ENCODE measurements at places on chromosomes 1 and 21. TPM values are rescaled to one million over a fixed set of nuclear protein-coding genes. Genes with fewer than 3 reads are reported as not detected.

DNA sequence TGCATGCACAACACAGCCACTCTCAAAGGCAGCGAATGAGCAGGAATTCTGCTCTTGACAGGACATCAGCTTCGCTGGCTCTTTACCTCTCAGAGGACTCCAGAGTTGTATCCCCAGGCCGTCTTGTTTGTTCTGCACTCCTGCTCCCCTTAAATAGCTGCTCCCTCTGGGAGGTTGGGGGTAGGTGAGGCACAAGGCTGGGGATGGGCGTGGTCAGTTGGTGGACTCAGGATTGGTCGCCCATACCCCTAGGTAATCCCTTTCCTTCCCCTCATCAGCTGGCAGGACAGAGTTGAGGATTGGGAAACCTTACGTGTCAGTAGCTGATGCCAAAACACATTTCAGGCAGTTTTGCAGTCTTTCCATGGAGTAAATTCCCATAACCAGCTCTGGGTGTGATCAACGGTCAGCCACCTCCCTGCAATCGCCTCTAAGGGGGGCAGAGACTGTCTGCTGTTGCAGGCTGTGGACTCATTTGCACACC lies at the start of gene PLA2G2A:
TSS of gene PLA2G2A (minus strand) at position 125 of the 484 bp plus-strand sequence. CDS start 845 bp downstream, outside the sequence.
- DNase-seq = no peak

- no peak for DNase-seq
These were observed 35.7 kb upstream of the AGL start for GRCh38 chr1:99814373-99814900.

DNA sequence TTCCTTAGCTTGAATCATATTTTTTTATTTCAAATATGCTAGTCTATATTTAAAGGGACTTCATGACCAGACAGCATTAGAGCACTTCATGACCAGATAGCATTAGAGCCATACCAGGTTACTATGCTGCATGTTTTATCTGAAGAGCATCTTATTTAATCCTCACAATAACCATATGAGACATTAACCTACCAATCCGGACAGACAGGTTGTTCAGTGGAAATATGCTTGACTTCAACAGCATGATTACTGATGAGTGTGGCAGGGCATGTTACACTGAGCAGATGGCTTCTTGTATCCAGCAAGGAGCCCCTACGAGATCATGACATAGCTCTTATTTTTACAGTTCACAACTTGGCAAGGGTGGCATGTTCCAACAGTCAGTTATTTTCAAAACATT lies 85.0 kb upstream of the KCTD3 start:
- no peak for DNase-seq

GRCh38 chr1:182601416-182601786 lies 2.8 kb downstream of the RGS16 start:
- DNase-seq = peak; percentile 61

- DNase-seq = peak; percentile 73
These were observed 297.0 kb downstream of the GPATCH2 start for GRCh38 chr1:217333939-217334338.

- no peak for DNase-seq
These were observed 1.7 kb downstream of the CDC14A start for GRCh38 chr1:100353988-100354387.

DNA sequence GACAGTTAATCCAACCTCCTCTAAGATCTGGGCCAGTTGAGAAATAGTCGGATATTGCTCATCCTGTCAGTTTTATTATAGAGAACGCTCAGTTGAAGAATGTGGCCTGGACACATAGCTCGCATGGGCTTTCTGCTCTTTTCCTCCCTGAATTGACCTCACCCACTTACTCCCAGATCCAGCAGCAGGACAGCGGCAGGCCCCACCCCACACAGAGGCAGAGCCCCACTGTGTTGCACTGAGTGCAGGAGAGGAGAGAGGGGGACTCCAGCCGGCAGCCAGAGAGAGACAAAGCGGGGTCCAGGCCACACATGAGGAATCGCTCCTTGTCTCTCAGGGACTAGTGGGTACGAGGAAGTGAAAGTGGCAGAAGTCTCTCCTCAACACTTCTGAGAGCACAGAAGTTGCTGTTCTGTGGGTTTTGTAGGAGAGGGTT lies 78.6 kb downstream of the LAMC1 start:
- no peak for DNase-seq

GRCh38 chr1:7493711-7494454 lies 277.2 kb upstream of the VAMP3 start:
- DNase-seq = no peak

- DNase-seq = no peak
These were observed 6.7 kb upstream of the VSIG8 start for GRCh38 chr1:159869173-159869572.

DNA sequence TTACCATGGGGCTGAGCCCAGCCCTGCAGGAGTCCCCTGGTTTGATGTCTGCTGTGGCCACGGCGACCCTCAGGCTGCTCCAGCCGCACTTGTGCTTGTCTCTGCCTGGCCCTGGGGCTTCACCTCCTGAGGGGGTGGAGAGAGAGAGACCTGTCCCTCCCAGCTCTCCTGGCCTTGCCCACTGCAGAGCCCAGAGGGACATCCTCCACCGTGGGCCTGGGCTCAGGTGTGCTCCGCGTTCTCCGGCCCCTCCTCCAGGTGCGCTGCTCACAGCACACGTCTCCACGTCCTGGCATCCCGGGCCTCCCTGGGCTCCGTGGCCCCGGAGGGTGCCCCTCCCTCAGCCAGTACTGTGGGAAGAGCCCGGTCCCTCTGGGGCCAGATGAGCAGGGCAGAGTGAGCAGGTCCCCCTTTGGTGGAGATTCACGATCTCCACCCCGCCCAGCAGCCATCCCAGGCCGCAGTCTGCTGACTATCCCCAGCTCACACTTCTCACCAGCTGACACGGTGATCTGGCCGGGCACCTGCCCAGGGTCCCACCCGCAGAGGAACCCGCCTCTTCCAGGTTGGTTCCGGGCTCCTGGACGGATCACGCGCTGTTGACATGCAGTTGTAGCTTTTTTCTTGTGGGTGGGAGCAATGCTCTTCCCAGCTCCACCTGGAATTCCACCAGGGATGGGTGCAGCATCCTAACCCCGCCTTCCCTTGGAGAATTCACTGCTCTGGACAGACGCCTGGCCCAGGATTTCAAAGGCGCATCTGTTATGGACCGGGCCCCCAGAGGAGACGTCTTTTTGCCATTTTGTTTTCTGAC lies 41.8 kb upstream of the POFUT2 start:
- DNase-seq = no peak

DNA sequence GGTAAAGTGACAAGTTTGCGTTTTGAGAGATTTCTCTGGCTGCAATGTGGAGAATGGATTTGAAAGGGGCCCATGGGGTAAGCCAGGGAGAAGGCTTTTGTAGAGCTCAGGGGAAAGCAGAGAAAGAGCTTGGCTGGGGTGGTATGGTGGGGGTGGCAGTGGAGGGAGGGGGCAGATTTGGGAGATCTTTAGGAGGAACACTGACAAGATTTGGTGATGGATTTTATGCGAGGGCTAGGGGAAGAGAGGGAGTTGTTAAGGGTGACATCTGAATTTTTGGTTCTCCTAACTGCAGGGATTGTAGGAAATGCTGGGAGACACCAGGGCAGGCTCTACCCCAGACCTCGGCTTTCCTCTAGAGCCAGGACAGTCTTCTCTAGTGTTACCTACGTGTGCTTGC lies 108.7 kb upstream of the ZNF678 start:
- DNase-seq = no peak

- DNase-seq = peak; percentile 61
These were observed 16.5 kb downstream of the ZNF697 start for GRCh38 chr1:119631433-119632102.

DNA sequence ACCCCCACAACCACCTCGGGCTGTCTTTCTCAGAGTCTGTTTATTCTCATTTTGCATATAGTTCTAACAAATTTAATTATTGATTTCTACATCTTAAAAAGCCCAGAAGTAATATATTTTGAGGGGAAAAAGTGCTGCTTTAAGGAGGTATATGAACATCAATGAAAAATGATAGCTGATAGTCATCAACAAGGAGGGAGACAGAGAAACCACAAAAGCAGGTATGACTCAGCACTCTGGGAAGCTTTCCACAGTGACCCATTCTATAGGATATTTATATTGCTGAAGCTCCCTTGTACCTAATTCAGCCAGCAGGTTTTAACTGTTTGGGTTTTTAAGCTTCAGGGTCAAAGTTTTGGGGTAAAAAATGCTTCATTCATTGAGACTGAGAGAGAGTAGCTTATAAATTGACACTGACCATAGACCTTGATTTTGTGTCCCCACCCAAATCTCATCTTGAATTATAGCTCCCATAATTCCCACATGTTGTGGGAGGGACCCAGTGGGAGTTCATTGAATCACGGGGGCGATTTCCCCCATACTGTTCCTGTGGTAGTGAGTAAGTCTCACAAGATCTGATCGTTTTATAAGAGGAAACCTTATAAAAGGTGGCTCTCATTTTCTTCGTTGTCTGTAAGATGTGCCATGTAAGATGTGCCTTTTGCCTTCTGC lies 27.4 kb downstream of the VANGL1 start:
- DNase-seq = no peak

DNA sequence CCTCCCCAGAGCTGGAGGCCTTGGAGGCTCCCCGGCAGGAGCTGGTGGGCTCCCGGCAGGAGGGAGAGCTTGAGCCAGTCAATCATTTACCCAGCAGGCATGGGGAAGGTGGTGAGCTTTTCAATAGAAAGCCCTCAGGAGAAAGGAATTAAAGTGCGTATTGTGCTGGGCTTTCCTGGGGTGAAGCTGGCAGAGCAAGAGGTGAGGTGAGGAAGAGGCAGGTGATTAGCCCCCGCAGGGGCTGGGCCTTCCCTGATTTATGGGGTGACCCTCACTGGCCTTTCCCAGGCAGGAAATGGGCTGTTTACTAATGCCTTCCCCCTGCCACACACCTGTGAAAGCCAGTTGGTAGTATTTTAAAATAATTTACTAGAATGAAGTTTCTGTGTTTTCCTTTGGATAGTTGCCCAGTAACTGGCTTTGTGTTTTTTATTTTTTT lies 25.8 kb downstream of the CLDN14 start:
- no peak for DNase-seq

GRCh38 chr1:154973344-154974101 lies 958 bp upstream of the CKS1B start:
- DNase-seq = peak; percentile 100

GRCh38 chr1:46174448-46175231 lies at the start of gene TSPAN1:
TSS of gene TSPAN1 (plus strand) at chr1:46175087. CDS start at chr1:46181108, 6,021 bp downstream.
- no peak for DNase-seq

GRCh38 chr1:30840904-30841598 lies 67.5 kb downstream of the SDC3 start:
- no peak for DNase-seq

- no peak for DNase-seq
These were observed 91.7 kb downstream of the WDR4 start for GRCh38 chr21:42787613-42788012.

DNA sequence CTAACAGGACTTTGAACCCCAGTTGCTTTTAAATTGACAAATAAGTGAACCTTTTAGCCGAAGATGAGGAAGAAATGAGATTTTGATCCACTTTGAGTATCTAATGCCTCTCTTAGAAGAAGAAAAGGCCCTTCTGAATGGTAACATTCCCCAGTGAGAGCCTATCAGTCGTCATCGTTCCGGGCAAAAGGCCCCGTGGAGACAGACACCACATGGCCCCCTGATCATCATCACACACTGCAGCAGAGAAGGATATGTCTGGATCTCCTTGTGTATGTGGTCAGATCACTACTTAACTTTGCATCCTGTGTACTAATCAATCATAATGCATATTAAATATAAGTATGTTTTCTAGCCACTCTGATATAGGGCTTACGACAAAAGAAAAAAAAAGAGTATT lies 87.3 kb upstream of the SMYD2 start:
- DNase-seq = no peak

OR2M3 gene
- not detected for total RNA-seq

FMOD gene
- total RNA-seq = 0.05 TPM

TTC39A gene
- total RNA-seq = 8.4 TPM

S100A7 gene
- total RNA-seq = not detected

SLC45A3 gene
- 14.8 TPM for total RNA-seq

TBX15 gene
- 0.09 TPM for total RNA-seq

PSMD4 gene
- 202 TPM for total RNA-seq

IL24 gene
- not detected for total RNA-seq

DDI2 gene
- total RNA-seq = 33.8 TPM

C8A gene
- total RNA-seq = 0.13 TPM

GJA9 gene
- not detected for total RNA-seq
